ENCODE measurements at places on chromosomes 7 and 10. TPM values are rescaled to one million over a fixed set of nuclear protein-coding genes. Genes with fewer than 3 reads are reported as not detected.
A peak's percentile ranks its signal among the peaks of the same experiment; 100 is the strongest.

Gene AFAP1L2
- total RNA-seq: 1.8 TPM

Gene NEBL
- total RNA-seq: 0.09 TPM

Gene LGI1
- total RNA-seq: not detected

Gene FAM107B
- 163 TPM for total RNA-seq

Gene NUTM2A
- 0.19 TPM for total RNA-seq

Gene SVOPL
- not detected for total RNA-seq

Gene PODXL
- 0.60 TPM for total RNA-seq

Gene NPTX2
- not detected for total RNA-seq

Gene ITIH5
- not detected for total RNA-seq

Gene ENKUR
- not detected for total RNA-seq

Gene VWC2
- total RNA-seq: not detected

Gene SRGN
- total RNA-seq: 439 TPM

DNA sequence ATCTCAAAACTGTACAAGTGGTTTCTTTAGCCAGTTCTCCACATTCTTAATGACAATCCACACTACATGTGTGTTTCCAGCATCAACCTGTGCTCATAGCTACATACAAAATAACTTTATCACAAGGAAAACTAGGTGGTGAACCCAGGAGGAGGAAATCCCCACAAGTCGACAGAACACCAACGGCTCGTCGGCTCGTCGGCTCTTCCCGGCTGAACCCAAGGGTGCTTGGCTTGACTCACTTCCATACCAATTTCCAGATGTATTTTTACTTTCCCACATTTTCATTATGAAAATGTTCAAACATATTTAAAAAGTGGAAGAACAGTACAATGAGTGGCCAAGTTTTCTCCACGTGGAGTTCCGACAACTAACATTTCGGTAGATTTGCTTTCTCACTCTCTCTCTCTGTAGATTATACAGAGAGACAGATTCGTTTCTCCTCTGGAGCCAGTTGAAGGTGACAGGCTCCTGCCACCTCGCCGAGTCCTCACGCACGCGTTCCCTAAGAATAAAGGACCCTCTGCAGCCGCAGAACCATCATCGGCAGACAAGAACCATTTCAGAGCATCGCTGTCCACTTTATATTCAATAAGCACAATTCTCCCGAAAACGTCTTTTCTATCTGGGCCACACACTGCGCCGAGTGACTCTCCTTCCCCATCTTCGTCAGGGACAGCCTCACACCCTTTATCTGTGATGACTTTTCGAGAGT is 53.3 kb downstream of the DIP2C start:
- no peaks in the 10 kb centered on the region for H3K4me1 ChIP-seq
- H3K36me3 ChIP-seq: no peaks in the 10 kb centered on the region

DNA sequence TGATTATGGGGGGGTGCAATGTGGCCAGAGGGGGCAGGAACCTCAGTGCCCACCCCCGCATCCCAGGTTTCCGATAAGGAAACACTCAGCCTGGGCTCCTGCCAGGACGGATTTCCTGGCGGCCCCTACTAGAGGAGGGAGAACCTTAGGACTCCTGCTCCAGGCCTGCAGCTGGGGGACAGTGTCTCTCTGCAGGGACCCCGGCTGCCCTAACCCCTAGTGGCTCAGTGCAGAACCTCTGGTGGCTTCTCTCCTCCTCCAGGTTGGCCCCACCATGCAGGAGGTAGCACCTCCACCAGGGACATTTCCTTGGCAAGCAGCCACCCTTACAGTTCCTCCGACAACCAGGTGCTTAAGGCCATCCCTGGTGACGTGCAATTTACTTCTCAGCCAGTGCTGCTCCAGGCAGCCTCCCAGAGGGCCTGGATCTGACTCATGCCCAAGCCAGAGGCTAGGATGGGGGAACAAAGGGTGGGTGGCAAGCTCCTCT is 31.9 kb downstream of the SH2B2 start:
- DNase-seq: no peak
- H3K27ac ChIP-seq: no peak overlapping the region
- H3K36me3 ChIP-seq: no peaks in the 10 kb centered on the region
- H3K27me3 ChIP-seq: peaks cover 7% of the 10 kb centered on the region
- no peak overlapping the region for H3K4me3 ChIP-seq

- H3K4me3 ChIP-seq: peak overlapping the region; percentile 82
- peaks cover 13% of the 10 kb centered on the region for H3K4me1 ChIP-seq
- no peak overlapping the region for H3K27ac ChIP-seq
- peak; percentile 67 for DNase-seq
- H3K27me3 ChIP-seq: no peaks in the 10 kb centered on the region
Observed at GRCh38 chr10:43202657-43203447, 64.0 kb downstream of the RASGEF1A start.

DNA sequence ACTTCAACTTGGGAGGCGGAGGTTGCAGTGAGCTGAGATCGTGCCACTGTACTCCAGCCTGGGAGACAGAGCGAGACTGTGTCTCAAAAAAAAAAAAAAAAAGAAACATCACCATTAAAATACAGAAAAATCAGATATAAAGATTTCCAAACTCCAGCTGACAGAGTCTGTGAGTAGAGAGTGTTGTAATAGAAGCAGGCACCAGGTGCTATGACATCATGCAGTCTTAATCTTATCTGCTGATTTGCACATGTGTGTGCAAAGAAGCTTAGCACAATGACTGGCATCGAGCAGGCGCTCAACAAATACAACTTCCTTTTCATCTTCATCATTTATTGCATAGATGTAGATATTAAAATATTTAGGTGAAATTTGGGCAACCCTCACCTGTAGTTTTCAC is 92.2 kb downstream of the PRKCQ start:
- H3K27ac ChIP-seq: no peak overlapping the region
- H3K36me3 ChIP-seq: peaks cover 23% of the 10 kb centered on the region
- H3K4me1 ChIP-seq: peaks cover 31% of the 10 kb centered on the region
- H3K27me3 ChIP-seq: no peaks in the 10 kb centered on the region
- DNase-seq: no peak

DNA sequence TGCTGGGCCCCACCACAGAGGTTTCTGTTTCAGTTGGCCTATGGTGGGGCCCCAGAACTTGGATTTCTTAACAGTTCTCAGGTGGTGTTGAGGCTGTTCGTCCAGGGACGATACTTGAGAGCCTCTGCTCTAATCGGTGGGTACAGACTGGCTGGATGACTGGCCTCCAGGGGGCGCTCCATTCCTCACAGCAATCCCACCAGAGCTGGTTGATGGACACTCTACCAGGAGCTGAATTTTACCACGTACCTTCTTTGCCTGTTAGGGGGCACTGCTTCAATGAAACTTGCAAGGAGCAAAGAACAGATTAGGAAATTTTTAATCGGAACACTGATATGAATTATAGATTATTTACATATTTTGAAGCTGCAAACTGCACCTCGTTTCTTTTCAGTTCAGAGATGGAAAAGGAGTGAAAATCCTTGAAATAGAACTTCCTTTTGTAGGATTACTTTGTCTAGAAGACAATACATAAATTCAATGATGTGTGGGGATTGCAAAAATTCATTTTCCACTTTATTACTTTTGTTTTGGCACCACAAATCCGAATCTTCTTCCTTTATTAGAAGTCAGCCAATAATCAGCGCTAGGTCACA is 44.8 kb downstream of the KBTBD2 start:
- no peak overlapping the region for H3K27ac ChIP-seq
- H3K36me3 ChIP-seq: no peaks in the 10 kb centered on the region
- H3K4me3 ChIP-seq: peak overlapping the region; percentile 69
- DNase-seq: peak; percentile 91

GRCh38 chr7:29825775-29826529 is 19.6 kb downstream of the WIPF3 start:
- H3K4me1 ChIP-seq: no peaks in the 10 kb centered on the region
- H3K27me3 ChIP-seq: peaks cover 16% of the 10 kb centered on the region

- H3K27ac ChIP-seq: no peak overlapping the region
- DNase-seq: no peak
- peaks cover 16% of the 10 kb centered on the region for H3K36me3 ChIP-seq
- peaks cover 10% of the 10 kb centered on the region for H3K4me1 ChIP-seq
Observed at GRCh38 chr10:70333268-70333667, 49.2 kb downstream of the LRRC20 start.

DNA sequence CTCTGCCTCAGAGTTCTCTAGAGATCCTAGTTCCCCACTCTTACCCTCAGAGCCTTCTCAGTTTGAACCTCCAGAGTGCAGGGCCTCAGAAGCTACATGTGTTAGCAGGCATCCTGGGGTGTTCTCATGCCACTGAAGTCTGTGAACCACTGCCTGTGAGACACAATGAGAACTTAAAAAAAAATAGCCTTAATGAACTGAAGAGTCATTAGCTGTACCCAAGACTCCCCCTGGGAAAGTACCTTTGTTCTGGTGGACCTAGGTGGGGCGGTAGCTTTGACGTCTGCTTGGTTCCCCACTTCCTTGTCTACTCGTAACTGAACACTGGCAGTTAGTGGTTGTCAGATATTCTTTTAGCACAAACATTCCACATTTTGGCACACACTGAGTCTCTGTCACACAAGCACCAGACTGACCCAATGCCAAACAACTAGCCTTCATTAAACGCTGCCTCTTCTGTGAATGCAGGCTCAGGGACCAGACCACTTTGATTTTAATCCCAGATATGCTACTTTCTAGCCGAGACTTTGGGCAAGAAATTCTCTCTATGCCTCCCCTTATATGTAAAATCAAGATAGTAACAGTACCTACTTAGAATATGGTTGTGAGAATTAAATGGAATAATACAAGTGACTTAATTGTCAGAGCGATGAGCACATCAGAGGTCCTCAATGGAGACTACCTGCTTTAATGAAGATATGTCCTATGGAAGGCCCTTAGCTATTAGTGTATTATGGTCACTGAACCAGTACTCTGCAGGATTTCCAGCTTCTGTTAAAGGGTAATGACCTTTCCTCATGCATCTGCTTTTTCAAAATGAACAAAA is 75.3 kb upstream of the CC2D2B start:
- H3K27ac ChIP-seq: peak overlapping the region; percentile 65
- H3K4me1 ChIP-seq: peaks cover 73% of the 10 kb centered on the region
- no peaks in the 10 kb centered on the region for H3K27me3 ChIP-seq
- DNase-seq: peak; percentile 22
- H3K4me3 ChIP-seq: peak overlapping the region; percentile 85
- H3K36me3 ChIP-seq: no peaks in the 10 kb centered on the region

DNA sequence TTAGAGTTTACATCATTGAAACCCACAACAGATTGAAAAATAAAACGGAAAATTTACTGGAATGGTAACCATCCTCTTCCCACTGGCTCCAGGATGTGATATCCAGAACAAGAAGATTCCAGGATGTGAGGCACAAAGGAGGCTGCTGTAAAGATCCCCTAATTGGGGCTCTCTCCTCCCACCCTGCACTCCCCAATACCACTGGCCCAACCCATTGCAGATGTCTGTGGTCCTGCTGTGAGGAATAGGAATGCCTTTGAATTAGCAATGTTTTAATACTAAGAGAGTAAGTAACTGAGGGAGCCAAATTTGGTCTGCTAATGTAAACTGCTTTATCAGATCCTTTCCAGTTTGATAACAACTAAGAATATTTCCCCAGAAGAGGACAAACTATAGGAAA is 225.9 kb upstream of the INHBA start:
- no peak overlapping the region for H3K27ac ChIP-seq
- peaks cover 38% of the 10 kb centered on the region for H3K27me3 ChIP-seq
- no peak for DNase-seq
- H3K4me3 ChIP-seq: no peak overlapping the region
- no peaks in the 10 kb centered on the region for H3K4me1 ChIP-seq

DNA sequence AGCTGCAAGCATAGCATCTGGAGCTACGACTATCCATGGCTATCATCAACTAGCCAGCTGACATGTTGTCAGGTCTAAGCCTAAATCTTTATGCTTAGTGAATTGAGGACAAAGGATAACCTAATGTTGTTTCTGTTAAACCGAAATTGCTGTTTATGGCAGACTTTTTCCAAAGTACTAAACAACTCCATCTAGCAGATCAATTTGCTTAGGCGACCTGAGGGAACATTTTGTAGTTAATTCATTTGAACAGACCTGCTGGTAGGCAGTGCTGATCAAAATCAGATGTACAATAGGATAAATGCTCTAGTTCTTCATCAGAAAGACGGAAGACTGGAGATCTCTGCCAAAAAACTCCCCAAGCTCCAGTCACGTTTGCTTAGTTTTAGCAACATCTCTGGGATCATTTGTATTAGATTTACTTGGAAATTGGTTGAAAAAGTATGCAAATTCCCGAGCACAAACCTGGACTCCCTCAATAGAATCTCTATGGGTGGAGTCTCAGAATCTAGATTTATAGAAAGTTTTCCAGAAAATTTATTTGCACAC is 301.6 kb upstream of the NRP1 start:
- H3K27me3 ChIP-seq: no peaks in the 10 kb centered on the region
- H3K4me1 ChIP-seq: no peaks in the 10 kb centered on the region
- no peak overlapping the region for H3K4me3 ChIP-seq
- no peak overlapping the region for H3K27ac ChIP-seq
- H3K36me3 ChIP-seq: no peaks in the 10 kb centered on the region

- H3K4me3 ChIP-seq: no peak overlapping the region
- no peak for DNase-seq
- H3K36me3 ChIP-seq: no peaks in the 10 kb centered on the region
- H3K4me1 ChIP-seq: peaks cover 20% of the 10 kb centered on the region
- no peaks in the 10 kb centered on the region for H3K27me3 ChIP-seq
Observed at GRCh38 chr7:1948301-1948796, 278.3 kb downstream of the ELFN1 start.

GRCh38 chr7:14158111-14158510 is 168.6 kb upstream of the ETV1 start:
- H3K27me3 ChIP-seq: no peaks in the 10 kb centered on the region
- no peak overlapping the region for H3K27ac ChIP-seq
- no peak overlapping the region for H3K4me3 ChIP-seq
- peaks cover 2% of the 10 kb centered on the region for H3K36me3 ChIP-seq
- DNase-seq: no peak
- H3K4me1 ChIP-seq: no peaks in the 10 kb centered on the region

- H3K27ac ChIP-seq: no peak overlapping the region
- H3K27me3 ChIP-seq: no peaks in the 10 kb centered on the region
- DNase-seq: no peak
- peaks cover 25% of the 10 kb centered on the region for H3K4me1 ChIP-seq
- H3K36me3 ChIP-seq: peaks cover 23% of the 10 kb centered on the region
Observed at GRCh38 chr7:111554086-111554485, 8.2 kb downstream of the IMMP2L start.

Data from activated T-cell treated with anti-CD3 and anti-CD28 coated beads, Interleukin-2, amount 50 U/mL, for 72 hours (primary cell).